ENCODE measurements at places on chromosomes 2 and 18. TPM values are rescaled to one million over a fixed set of nuclear protein-coding genes. Genes with fewer than 3 reads are reported as not detected.

ASXL3 gene
- 8.2 TPM for total RNA-seq

NBAS gene
- 57.5 TPM for total RNA-seq

ALK gene
- 0.04 TPM for total RNA-seq

GCG gene
- 16.6 TPM for total RNA-seq

RAB27B gene
- total RNA-seq: 0.80 TPM

SLC9A4 gene
- 0.04 TPM for total RNA-seq

ZNF804A gene
- 0.09 TPM for total RNA-seq

MLPH gene
- 0.22 TPM for total RNA-seq

ALMS1 gene
- total RNA-seq: 25.7 TPM

PLGLB1 gene
- 1.6 TPM for total RNA-seq

ZNF512 gene
- 44.6 TPM for total RNA-seq

CD226 gene
- 0.53 TPM for total RNA-seq

TMEM200C gene
- total RNA-seq: 1.1 TPM

SULT1C4 gene
- 13.3 TPM for total RNA-seq

CCDC102B gene
- total RNA-seq: 30.9 TPM

NT5C1B gene
- total RNA-seq: not detected

RNF125 gene
- 7.3 TPM for total RNA-seq

FEV gene
- not detected for total RNA-seq

ANKRD62 gene
- total RNA-seq: not detected

SLC4A5 gene
- 2.2 TPM for total RNA-seq

EGR4 gene
- not detected for total RNA-seq

NRP2 gene
- total RNA-seq: 19.9 TPM

MPP4 gene
- total RNA-seq: 0.18 TPM

UGT1A8 gene
- not detected for total RNA-seq

COLEC11 gene
- total RNA-seq: 0.18 TPM

XIRP2 gene
- total RNA-seq: 82.2 TPM

GPR75 gene
- 0.75 TPM for total RNA-seq

C1QL2 gene
- not detected for total RNA-seq

NYAP2 gene
- total RNA-seq: 0.40 TPM

GYPC gene
- total RNA-seq: 116 TPM

DGUOK gene
- total RNA-seq: 45.7 TPM

GALR1 gene
- total RNA-seq: under 0.01 TPM

LINC00305 gene
- total RNA-seq: not detected

OBSL1 gene
- 120 TPM for total RNA-seq

REEP1 gene
- 48.0 TPM for total RNA-seq

FBXO36 gene
- total RNA-seq: 2.8 TPM

SLC38A11 gene
- total RNA-seq: 0.35 TPM

CHST10 gene
- total RNA-seq: 14.0 TPM

PSMG2 gene
- total RNA-seq: 61.0 TPM

ESCO1 gene
- total RNA-seq: 28.5 TPM

Measured in muscle of leg (tissue), 16 donors.